Activated T-helper 2 cell treated with anti-CD3 and anti-CD28 coated beads, Interferon-gamma antibody, Interleukin-2, Interleukin-4, amounts not matched to agents 10 μg/mL and 5 μg/mL and 100 μg/mL, durations not matched to agents 14 hours and 24 hours and 36 hours (primary cell): ENCODE measurements at places on chromosomes 16 and 17. TPM values are rescaled to one million over a fixed set of nuclear protein-coding genes. Genes with fewer than 3 reads are reported as not detected.

The PRSS36 gene
- total RNA-seq, result 0.07 and 0.14 TPM in 2 replicates

The ABCC3 gene
- total RNA-seq, result not detected in 2 replicates

The KLHL10 gene
- total RNA-seq, result 0.16 and 0.23 TPM in 2 replicates

DNA sequence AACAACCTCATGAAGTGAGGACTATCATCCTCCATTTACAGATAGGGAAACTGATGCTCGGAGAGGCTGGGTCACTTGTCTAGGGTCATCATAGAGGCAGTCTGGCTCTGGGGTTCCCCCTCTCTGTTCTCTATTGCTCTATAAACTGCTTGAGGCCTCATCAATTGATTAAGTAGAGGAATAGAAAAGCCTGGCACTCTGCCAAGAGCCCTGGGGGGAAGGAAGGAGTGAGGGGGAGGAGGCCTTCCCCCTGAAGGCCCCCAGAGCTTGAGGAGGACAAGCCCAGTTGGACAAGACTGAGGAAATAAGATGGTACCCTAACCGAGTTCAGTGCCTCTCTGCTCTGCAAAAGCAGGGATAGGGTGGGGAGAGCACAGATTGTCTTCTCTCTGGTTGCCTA, 21.0 kb downstream of the SDK2 start:
- H3K4me1 ChIP-seq, result no peaks in the 10 kb centered on the region
- DNase-seq, result no peak
- no peak overlapping the region for H3K27ac ChIP-seq
- H3K27me3 ChIP-seq, result peaks cover 7% of the 10 kb centered on the region
- no peaks in the 10 kb centered on the region for H3K36me3 ChIP-seq

- H3K27ac ChIP-seq, result no peak overlapping the region
- H3K27me3 ChIP-seq, result peaks cover 29% of the 10 kb centered on the region
- peaks cover 10% of the 10 kb centered on the region for H3K36me3 ChIP-seq
- peaks cover 9% of the 10 kb centered on the region for H3K4me1 ChIP-seq
- peak overlapping the region; percentile 86 for H3K4me3 ChIP-seq
Observed at GRCh38 chr17:80413771-80414507, 1.0 kb upstream of the ENDOV start.

GRCh38 chr17:14886200-14886739, 378.9 kb downstream of the PMP22 start:
- no peaks in the 10 kb centered on the region for H3K36me3 ChIP-seq
- no peak overlapping the region for H3K4me3 ChIP-seq
- no peaks in the 10 kb centered on the region for H3K4me1 ChIP-seq
- H3K27me3 ChIP-seq, result no peaks in the 10 kb centered on the region
- H3K27ac ChIP-seq, result no peak overlapping the region

GRCh38 chr17:41326173-41327145, 10.9 kb upstream of the KRTAP17-1 start:
- H3K27ac ChIP-seq, result no peak overlapping the region
- no peaks in the 10 kb centered on the region for H3K4me1 ChIP-seq
- H3K4me3 ChIP-seq, result no peak overlapping the region

- H3K27ac ChIP-seq, result no peak overlapping the region
- H3K4me3 ChIP-seq, result no peak overlapping the region
Observed at GRCh38 chr16:2734844-2735515, 15.0 kb upstream of the PRSS27 start.

DNA sequence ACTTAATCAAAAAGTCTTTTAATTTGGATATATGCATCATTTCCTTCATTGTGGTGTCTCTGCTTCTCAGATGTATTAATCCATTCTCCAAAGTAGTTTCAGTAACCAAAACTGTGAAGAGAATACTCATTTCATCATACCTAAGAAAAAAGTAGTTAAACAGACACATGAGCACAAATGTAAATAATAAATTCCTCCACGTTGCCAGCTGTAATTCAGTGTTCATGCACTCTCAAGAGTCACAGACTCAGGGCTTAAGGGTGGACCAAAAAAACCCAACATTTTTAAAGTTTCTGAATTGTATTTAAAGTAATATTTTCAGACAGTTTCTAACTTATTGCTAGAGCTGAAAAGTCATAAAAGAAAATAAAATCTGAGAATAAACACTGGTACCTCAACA, 19.0 kb downstream of the POLG2 start:
- H3K36me3 ChIP-seq, result peaks cover 31% of the 10 kb centered on the region
- DNase-seq, result no peak
- no peaks in the 10 kb centered on the region for H3K27me3 ChIP-seq
- H3K4me1 ChIP-seq, result no peaks in the 10 kb centered on the region
- H3K4me3 ChIP-seq, result no peak overlapping the region

GRCh38 chr16:627454-628239, 3.1 kb upstream of the WFIKKN1 start:
- H3K36me3 ChIP-seq, result no peaks in the 10 kb centered on the region
- no peak overlapping the region for H3K4me3 ChIP-seq
- no peaks in the 10 kb centered on the region for H3K27me3 ChIP-seq
- no peak overlapping the region for H3K27ac ChIP-seq
- H3K4me1 ChIP-seq, result no peaks in the 10 kb centered on the region

GRCh38 chr16:59252317-59252716, 518.2 kb upstream of the GOT2 start:
- H3K36me3 ChIP-seq, result no peaks in the 10 kb centered on the region
- DNase-seq, result no peak
- no peaks in the 10 kb centered on the region for H3K27me3 ChIP-seq
- H3K27ac ChIP-seq, result no peak overlapping the region
- no peaks in the 10 kb centered on the region for H3K4me1 ChIP-seq

DNA sequence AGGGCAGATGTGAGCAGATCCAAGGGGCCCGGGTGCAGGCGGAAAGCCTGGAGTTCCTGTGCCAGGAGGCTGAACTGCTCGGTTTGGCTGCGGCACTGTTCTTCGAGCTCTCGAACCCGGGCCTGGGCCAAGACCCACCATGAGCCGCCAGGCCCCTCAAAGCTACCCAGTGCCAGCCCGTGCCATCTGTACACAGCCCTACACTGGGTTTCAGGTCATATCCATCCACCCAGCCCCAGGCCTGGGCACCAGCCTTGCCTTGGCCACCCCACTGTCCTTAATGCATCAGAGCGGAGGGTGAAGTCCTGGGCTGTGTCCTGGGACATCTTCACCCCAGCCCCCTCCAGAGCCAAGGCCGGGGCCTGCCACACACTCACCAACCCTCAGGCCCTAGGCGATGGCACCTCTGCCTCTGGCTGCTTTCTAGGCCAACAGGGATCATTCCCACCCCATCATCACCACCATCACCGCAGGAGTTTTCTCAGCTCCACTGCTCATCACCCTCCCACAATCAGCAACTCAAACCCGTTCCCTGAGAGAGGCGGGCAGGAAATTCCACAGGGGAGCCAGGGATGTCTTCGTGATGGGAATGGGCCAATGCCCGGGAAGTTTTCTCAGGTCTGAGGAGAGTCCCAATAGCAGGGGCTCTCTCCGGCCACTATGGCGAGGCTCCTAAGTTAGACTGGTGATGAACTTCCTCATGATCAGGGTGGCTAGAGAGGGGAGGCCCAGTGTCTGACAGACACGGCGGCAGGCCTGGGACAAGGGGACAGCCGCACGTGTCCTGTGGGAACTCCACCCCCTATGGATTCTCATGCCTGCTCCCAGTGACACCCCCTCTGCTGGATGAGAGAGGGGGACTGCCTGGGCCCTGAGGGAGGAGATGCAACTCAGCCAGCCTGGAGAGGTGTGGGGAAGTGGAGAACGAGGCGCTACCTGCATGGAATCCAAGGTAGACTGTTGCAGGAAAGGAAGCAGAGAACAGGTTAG, 9.1 kb downstream of the TSPOAP1 start:
- no peak overlapping the region for H3K27ac ChIP-seq
- no peak overlapping the region for H3K4me3 ChIP-seq
- peaks cover 43% of the 10 kb centered on the region for H3K36me3 ChIP-seq
- no peak for DNase-seq
- peaks cover 12% of the 10 kb centered on the region for H3K4me1 ChIP-seq

GRCh38 chr16:23324727-23325126, 22.6 kb downstream of the SCNN1B start:
- no peaks in the 10 kb centered on the region for H3K36me3 ChIP-seq
- peaks cover 5% of the 10 kb centered on the region for H3K27me3 ChIP-seq
- peaks cover 4% of the 10 kb centered on the region for H3K4me1 ChIP-seq
- no peak for DNase-seq
- no peak overlapping the region for H3K27ac ChIP-seq

- no peak overlapping the region for H3K4me3 ChIP-seq
- DNase-seq, result no peak
- no peak overlapping the region for H3K27ac ChIP-seq
Observed at GRCh38 chr17:73093286-73093685, 798 bp upstream of the SLC39A11 start.

- DNase-seq, result no peak
- no peak overlapping the region for H3K27ac ChIP-seq
- no peak overlapping the region for H3K4me3 ChIP-seq
- no peaks in the 10 kb centered on the region for H3K27me3 ChIP-seq
- peaks cover 46% of the 10 kb centered on the region for H3K36me3 ChIP-seq
- peaks cover 10% of the 10 kb centered on the region for H3K4me1 ChIP-seq
Observed at GRCh38 chr17:29573871-29574731, 5.6 kb downstream of the TP53I13 start.

DNA sequence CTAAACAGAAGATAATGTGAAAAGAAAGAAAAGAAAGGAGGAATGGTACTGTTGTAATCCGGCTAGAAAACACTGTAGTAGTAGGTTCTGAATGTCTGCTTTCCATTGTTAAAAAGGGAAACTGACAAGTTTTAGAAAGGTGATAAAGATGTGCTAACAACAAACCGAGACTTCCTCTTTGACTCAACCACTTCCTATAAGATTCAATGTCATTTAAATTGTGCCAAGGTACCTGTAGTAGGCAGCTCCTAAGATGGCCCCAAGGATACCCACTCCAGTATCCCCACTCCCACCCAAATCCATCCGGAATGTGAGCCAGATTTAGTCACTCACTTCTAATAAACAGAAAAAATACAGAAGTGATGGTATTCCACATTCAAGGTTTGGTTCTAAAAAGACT, 31.2 kb downstream of the XYLT1 start:
- H3K4me1 ChIP-seq, result peaks cover 44% of the 10 kb centered on the region
- H3K4me3 ChIP-seq, result no peak overlapping the region
- H3K27ac ChIP-seq, result no peak overlapping the region
- no peaks in the 10 kb centered on the region for H3K27me3 ChIP-seq
- no peak for DNase-seq

DNA sequence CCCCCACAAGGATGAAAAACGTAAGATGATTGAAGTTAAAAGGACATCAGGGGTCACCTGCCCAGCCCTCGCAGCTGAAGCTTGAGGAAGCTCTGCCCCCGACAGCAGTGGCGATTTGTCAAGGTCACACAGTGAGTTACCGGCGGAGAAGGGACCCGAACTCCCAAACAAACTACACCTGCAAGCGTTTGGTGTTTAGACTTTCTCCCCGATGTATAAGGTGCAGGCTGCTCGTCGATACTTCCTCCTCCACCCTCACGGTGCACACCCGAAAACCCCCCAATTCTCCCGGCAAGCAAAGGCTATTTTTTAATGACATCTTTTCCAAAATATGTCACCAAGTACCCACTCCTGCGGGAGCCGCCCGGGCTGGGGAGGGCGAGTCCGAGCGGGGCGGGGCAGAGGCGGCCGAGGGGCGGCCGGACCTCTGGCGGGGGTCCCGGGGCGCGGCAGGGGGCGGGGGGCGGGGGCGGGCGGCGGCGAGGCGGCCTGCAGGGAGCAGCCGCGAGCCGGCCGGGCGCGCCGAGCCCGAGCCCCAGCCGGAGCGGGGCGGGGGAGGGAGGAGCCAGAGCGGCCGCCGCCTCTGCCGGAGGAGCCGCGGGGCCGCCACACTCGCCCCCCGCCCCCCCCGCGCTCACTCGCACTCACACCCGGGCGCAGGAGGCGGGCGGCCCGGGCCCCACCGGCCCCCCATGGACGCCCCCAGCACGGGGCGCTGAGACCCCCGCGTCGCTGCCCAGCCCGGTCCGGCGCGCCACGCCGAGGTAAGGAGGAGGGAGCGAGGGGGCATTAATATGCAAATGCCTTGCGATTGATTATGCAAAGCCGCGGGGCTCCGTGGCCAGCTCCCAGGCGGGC, at the start of gene THRA:
THRA (plus strand) TSS at position 637 of the 858 bp plus-strand sequence. CDS start 11,524 bp downstream, outside the sequence.
- peak within 1 kb of the TSS; percentile 3 for H3K27ac ChIP-seq
- peaks cover 16% of the 10 kb centered on the region for H3K4me1 ChIP-seq
- H3K36me3 ChIP-seq, result no peaks in the 10 kb centered on the region
- H3K4me3 ChIP-seq, result peak within 1 kb of the TSS; percentile 79
- H3K27me3 ChIP-seq, result peaks cover 28% of the 10 kb centered on the region

DNA sequence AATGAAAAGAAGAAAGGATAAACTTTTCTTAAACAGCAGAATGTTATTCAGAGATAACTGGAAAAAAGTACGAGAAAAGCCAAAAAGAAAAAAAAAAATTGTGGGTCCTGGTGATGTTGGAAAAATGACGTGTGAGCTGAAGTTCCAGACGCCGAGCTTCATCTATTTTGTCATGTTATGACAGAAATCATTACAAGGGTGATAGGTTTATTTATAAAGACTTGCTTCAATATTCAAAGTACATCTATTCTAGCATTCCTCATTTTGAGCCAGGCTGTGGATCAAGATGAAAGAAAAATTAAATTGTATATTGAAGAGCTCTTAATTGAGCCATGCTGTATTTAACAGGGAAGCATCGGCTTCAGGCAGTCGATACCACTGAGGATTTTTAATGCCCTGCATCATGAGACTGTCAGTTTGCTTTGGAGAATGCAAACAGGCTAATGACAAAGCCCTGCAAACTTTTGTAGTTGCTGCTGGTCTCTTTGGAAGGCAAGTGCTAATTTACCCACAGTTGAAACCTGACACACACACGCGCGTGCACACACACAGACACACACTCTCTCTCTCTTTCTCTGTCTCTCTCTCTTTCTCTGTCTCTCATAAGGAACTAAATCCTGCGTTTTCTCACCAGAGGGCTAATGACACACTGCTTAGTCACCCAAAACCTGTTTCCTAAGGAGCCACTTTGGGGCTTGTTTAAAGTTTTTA, 110.7 kb downstream of the WWOX start:
- no peak overlapping the region for H3K4me3 ChIP-seq
- H3K27ac ChIP-seq, result no peak overlapping the region
- no peak for DNase-seq
- H3K27me3 ChIP-seq, result no peaks in the 10 kb centered on the region

DNA sequence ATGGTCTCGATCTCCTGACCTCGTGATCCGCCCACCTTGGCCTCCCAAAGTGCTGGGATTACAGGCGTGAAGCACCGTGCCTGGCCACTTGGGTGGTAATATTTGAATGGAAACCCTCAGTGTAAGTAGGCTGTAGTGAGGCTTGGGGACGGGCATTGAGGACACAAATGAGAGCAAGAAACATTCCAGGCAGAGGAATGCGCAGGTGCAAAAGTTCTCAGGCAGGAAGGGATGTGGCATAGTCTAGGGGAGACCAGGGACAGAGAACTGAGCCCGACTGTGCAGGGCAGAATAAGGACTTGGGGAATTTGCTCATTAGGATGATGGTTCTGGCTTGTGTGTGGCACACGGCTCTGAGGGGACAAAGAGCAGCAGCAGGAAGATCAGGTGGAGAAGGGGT, 54.8 kb downstream of the GRB2 start:
- no peak overlapping the region for H3K4me3 ChIP-seq
- H3K27me3 ChIP-seq, result no peaks in the 10 kb centered on the region
- H3K27ac ChIP-seq, result peak overlapping the region; percentile 7
- peaks cover 24% of the 10 kb centered on the region for H3K36me3 ChIP-seq
- H3K4me1 ChIP-seq, result peaks cover 58% of the 10 kb centered on the region

DNA sequence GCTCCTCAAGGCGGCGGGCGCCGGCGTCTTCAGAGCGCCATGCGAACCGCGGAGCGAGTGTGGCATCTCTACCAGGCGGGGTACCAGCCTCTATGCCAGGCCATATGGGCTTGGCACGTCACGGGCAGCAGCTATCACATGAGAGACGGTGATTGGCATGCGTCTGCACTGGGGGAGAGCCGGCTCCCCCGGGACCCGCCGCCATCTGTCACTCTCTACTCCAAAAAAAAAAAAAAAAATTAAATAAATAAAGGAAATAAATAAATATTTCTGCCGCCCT, at the start of gene NEUROD2:
NEUROD2 (minus strand) TSS at position 70 of the 280 bp plus-strand sequence. CDS start 1,321 bp downstream, outside the sequence.
- DNase-seq, result no peak
- H3K27me3 ChIP-seq, result peaks cover 49% of the 10 kb centered on the region
- no peak within 1 kb of the TSS for H3K4me3 ChIP-seq
- peaks cover 6% of the 10 kb centered on the region for H3K4me1 ChIP-seq
- H3K27ac ChIP-seq, result no peak within 1 kb of the TSS
- H3K36me3 ChIP-seq, result no peaks in the 10 kb centered on the region
